GM12891 (cell line): ENCODE measurements at places on chromosomes 4 and X.

- no peak for DNase-seq
These were observed 2.1 kb downstream of the GEMIN8 start for GRCh38 chrX:14027511-14028019.

DNA sequence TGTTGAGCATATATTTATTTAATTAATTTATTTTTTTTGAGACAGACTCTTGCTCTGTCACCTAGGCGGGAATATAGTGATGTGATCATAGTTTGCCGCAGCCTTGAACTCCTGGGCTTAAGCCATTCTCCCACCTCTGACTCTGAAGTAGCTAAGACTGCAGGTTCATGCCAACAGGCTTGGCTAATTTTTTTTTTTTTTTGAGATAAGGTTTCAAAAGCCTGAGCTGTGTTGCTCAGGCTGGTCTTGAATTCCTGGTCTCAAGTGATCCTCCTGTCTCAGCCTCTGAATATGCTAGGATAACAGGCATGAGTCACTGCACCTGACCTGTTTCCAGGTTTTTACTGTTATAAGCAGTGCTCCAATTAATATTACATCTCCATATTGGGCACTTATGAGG is 4.8 kb downstream of the ADD1 start:
- DNase-seq: no peak

DNA sequence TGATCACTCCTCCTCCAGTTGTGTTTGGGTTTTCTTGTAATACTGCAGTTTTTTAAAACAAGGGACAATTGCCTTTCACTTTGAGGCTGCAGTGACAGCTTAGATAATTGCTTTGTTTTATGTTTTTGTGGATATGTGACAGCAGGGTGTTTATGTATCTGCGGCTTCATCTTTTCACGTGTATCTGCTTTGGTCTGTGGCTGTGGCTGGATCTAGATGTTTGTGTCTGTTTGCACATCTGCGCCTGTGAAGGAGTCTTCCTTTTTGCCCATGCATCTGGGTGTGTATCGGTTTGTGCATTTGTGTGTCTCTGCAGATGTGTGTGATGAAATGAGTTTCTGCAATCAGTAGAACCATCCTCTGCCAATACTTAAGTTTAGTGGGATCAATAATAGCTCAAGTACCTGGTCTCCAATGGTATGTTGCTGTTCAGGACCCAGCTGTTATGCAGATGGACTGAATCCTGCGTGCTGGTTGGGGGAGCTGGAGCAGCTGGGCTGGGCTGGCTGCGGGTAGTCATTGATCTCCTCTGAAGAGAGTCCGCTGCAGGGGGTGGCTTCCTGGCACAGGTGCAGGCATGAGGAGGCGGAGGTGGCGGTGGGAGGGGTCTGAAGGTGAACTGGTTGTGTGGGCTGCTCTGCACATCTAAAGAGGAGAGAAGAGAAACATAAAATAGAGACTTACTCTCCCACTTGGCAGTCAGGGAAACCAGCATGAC is 390.3 kb downstream of the SH2D1A start:
- no peak for DNase-seq

GRCh38 chr4:5889002-5889696 is 3.7 kb downstream of the CRMP1 start:
- DNase-seq: no peak

DNA sequence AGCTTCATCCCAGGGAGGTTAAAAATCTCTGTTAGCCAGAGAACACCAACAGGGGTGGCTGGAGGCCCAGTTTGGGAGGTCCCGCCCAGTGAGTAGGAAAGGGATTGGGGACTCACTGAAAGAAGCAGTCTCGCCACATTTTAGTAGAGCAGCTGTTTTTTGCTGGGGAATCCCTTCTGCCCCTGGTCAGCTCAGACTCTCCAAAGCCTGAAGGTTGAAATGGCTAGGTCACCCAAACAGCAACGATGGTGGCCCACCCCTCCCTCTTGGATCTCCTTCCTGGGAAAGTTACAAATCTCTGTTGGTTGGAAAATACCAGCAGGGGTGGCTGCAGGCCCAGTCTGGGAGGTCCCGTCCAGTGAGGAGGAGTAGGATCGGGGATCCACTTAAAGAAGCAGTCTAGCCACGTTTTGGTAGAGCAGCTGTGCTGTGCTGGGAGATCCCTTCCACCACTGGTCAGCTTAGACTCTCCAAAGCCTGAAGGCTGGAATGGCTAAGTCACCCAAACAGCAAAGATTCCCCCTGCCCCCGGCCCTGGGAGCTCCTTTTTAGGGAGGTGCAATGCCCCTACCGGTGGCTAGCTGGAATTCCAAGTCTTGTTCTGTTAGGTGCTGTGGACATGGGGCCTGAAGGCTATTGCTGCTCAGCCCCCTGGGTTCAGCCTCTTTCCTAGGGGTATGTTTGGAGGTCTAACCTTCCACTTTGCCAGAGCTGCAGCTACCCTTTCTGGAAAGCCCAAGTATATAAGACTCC is 40.0 kb upstream of the TEX13A start:
- DNase-seq: no peak
